Activated CD4-positive, alpha-beta memory T cell treated with anti-CD3 and anti-CD28 coated beads for 36 hours (primary cell): ENCODE measurements at places on chromosomes 4 and X. TPM values are rescaled to one million over a fixed set of nuclear protein-coding genes. Genes with fewer than 3 reads are reported as not detected.

GRCh38 chrX:16472345-16472744 lies 177.6 kb upstream of the S100G start:
- no peak for DNase-seq

DNA sequence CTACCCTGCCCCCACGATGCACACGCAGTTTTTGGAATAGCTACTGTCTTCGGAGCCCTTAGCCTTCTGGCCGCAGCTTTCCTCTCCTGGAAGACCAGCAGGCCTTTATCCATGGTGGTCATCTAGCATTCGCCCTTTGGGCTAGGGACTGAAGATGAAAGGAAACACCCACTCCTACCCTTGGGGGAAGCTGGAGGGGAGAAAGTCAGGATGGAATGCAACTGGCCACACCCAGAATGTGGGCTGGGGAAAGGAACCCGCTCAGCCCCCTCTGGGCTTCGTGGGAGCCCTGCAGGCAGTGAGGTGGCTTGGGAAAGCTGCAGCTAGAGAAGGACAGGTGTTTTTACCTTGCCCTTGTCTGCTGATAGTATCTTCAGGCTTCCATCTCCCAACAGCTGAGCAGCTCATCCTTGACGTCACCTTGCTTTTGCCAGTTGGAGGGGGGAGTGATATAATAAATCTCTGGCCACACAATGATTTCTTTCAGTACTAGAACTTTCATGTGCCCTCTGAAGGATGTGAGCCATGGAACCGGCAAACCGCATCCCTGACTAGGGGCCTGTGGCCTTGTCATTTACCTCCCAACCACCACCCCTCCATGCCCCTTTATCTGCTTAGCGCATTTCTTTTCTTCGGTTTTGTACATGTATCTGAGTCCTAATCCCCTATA lies 59.0 kb downstream of the ELF4 start:
- DNase-seq, result no peak

Gene SHROOM4
- total RNA-seq, result not detected

DNA sequence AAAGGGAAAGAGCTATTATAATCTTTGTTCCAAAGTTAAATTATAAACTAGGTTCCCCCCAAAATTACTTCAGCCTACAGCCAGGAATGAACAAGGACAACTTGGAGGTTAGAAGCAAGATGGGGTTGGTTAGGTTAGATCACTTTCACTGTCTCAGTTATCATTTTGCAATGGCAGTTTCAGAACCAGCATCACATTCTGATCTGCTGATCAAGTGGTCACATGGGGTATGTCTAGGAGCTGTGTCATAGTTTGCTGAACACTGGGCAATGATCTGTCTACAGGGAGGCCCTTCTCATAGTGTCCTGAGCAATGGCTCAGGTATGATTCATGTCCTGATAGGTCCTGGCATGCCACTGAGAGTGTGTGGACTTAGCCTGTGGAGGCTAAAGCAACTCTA lies 41.6 kb upstream of the XIAP start:
- no peak for DNase-seq

Gene TLR3
- total RNA-seq, result not detected

Gene SMARCA1
- total RNA-seq, result 0.10 TPM
